Tongue (tissue), 3 donors: ENCODE measurements at places on chromosomes 5 and 9.

DNA sequence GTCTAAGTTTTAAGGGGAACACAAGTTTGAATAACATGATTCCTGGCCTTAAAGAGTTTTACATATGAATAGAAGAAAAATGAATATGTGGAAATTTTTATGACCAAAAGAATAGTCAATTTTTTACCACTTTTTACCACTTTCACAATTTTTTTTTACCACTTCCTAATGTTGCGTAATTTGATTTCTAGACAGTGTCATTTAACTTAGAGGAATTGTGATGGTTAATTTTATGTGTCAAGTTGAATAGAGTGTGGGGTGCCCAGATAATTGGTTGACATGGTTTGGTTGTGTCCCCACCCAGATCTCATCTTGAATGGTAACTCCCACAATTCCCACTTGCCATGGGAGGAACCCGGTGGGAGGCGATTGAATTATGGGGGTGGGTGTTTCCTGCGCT, 416.6 kb downstream of the KIF4B start:
- DNase-seq = no peak

DNA sequence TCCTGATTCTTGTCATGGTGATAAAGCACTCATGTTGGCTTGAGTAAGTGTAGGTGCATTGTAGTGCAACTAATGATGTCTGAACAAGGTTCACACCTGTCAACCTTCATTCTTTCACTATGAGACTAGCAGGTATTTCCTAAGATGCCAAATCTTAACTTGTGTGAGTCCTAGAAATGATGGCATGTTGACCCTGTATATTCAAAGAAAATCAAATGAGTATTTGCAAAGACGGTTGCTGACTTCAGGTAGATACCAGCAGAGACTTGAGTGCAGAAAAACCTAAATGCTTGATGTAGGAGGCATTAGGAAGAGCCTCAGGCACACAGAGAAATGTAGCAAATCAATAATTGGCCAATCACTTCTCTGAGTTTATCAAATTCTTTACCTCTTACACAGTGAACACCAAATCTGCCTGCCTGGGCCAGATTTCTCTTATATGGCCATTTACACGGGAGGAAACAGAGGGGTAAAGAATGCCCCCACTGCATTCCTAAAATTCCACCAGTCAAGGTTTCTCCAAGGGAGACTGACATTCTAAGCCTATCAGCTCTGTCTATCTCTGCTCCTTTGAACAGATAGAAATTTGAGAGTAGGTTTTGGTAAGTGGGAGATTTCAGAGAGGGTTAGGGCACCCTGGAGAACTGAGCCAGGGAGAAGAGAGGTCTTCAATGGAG, 488.6 kb upstream of the WWC1 start:
- no peak for DNase-seq

DNA sequence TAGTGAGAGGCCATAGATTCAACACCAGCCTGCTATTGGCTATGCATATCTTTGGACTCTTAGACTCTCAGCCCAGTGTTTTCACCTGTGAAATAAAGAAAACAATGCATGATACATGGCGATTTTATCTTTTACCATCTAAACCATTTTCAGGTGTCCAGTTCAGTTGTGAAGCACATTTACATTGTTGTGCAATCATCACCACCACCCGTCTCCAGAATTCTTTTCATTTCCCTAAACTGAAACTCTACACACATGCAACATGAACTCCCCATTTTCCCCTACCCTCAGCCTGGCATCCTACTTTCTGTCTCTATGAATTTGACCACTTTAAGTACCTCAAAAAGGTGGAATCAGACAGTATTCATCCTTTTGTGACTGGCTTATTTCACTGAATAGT, 420.6 kb downstream of the MED10 start:
- DNase-seq = no peak

GRCh38 chr9:104028827-104029226, 65.3 kb upstream of the SMC2 start:
- no peak for DNase-seq

- DNase-seq = no peak
Observed at GRCh38 chr9:22413884-22414283, 32.7 kb upstream of the DMRTA1 start.

DNA sequence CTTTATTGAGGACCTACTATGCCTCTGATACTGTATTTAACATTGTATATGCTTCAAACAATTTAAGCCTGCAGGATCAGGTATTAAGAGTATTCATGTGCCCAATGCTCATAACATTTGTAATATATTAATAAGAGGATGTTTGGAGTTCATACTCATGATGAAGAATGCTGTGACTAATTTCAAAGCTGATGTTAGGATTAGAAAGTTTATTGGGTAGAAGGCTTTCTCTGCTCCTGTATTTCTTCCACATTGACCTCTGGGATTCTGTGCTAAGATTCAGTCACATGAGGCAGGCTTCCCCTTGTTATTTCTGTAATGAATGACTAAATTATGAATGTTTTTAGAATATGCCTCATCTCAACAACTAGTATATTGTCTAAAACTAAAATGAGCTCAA, 456.4 kb downstream of the NFIB start:
- DNase-seq = no peak

- no peak for DNase-seq
Observed at GRCh38 chr9:96343515-96344360, 39.8 kb downstream of the SLC35D2 start.

DNA sequence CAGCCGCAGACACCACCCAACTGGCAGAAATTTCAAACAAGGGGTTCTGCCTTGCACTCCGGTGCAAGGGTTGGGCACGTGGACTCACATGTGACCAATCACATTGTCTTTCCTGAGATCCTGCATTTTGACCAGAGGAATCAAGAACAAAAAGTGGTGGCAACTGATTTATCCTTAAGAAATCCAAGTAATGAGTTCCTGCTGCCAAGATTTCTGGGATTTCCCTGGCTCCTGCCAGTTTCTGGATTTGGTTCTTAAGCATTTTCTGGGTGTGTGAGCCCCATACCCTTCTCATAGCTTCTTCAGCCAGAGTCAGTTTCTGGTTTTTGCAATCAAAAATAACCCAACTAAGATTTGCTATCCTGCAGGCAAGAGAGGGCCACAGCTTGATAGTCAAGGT, 17.4 kb upstream of the KCNIP1 start:
- no peak for DNase-seq

GRCh38 chr5:1429496-1429895, 15.7 kb downstream of the SLC6A3 start:
- DNase-seq = no peak

GRCh38 chr9:126151686-126152134, 174.9 kb upstream of the MVB12B start:
- no peak for DNase-seq

- peak; percentile 78 for DNase-seq
Observed at GRCh38 chr9:36748322-36748899, 175.7 kb downstream of the MELK start.

DNA sequence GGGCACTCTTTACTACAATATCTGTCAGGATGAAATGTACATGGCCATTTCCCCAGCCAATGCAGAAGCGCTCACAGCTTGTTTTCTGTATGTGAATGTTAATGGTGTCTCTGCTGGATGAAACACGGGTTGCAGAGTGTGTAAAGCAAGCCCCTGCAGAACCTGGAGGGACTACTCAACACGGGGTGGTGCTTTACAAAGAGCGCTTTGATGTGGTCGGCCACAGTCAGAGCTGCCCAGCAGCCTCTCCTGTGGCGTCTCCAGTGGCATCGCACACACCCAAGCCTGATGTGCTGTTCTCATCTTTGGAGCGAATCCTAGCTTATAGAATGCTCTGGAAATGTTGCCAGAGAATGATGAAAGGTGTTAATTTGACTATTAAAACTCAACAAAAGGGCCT, 162.7 kb upstream of the NFIL3 start:
- no peak for DNase-seq

DNA sequence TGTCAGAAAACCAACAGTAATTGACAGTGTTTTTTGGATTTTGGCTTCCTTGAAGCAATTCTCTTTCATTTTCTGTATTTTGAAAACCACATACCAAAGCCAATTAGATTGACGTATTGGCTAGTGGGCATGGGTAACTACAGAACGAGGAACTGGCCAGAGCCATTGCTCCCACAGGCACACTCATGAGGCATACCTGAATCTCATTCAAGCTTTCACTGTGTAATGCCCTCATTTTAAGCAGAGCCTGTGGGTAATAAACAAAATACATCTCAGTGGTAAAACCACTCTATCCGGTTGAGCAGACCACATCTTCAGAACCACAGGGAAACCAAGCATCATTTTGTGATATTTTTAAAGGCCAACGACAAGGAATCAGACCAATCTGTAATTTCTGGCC, 394.1 kb downstream of the ZNF608 start:
- no peak for DNase-seq

DNA sequence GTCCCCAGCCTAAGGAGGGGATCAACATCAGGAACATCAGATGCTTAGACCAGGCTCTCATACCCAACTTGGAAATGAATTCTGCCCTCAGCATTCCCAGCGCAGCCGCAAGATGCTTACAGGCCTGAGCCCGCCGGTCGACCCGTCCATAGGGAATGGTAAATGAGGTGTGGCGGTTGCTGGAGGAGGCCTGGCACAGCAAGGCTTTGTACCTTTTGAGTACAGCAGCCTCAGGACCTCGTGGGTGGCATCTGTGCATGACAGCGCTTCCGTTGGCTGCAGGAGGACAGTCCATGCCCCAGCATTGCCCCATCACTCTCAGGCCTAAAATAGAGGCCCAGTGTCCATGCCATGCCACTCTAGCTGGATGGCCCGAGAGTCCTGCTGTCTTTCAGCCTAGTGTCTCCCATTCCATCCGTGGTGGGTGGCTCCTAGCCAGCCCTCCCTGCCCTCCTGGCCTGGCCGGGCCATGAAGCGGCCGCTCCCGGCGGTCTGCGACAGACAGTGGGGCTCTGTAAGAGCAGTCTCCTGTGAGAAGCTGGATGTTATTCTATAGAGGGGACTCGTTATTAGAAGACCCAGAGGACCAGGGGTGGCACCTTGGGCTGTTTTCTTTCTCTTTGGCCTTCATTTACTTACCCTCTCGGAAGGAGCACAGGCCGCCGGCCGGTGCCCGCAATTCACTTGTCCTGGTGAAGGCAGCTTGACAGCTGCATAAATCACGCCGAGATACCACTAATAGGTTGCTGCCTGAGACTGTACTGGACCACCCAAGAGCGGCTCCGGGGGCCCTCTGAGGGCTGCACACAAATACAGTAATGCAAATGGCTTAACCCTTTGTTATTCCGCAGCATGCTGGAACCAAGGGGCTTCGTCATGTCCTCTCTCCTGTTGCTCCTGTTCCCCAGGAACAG, 223.5 kb upstream of the TUT7 start:
- DNase-seq = peak; percentile 79

- no peak for DNase-seq
Observed at GRCh38 chr5:151970885-151971284, 46.2 kb upstream of the GLRA1 start.

DNA sequence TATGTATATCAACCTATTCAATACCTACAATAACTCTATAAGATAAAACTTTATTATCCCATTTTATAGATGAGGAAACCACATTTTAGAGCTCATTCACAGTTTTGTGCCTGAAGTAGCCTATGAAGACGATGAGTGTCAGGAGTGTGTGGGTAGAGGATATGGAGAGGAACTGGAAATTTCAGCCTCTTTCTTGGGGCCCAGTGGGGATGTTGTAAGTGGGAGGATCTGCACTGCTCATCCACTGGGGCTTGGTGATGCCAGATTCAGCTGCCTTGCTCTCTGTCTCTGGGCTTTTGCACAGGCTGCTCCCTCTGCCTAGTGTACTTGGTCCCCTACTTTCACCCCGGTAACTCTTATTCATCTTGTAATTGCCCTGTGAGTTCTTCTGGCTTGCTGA, 194.7 kb downstream of the SREK1 start:
- DNase-seq = no peak

GRCh38 chr5:129114539-129115193, 20.1 kb downstream of the ISOC1 start:
- DNase-seq = no peak

GRCh38 chr9:22332202-22332601, 114.4 kb upstream of the DMRTA1 start:
- DNase-seq = no peak

DNA sequence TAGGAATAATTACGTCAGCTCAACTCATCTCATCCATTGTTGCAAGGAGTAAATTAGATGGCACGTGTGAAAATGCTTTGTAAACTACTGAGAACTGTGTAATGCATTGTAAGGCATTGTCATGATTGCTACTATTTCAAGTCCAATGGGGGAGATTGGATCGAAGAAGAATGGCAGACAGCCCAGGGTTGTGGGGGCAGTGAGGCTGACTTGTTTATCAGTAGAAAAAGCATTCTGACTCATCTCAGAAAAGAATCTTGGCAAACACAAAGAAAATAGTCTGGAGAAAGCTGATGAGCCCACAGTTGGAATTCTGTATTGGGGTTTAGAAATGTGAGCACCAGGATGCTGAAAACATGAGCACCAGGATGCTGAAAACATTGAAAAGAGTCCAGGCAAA, 28.0 kb upstream of the DAP start:
- no peak for DNase-seq

DNA sequence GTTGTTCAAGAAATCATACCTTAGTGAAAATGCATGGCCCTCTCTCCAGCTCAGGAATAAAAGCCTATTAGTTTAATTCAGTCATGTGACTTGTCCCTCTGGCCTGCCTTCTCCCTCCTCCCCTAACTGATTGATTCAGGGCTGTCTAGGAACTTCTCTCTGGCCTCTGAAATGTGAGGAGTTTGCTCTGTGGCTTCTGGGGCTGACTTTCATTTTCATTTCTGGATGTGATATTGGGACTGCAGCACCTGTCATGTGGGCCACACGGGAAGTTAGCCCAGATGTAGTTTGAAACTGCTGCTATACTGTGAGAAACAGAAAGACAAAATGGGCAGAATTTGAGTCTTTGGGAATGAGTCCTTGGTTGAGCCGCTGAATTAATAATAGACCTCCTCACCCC, 44.8 kb downstream of the PARP8 start:
- DNase-seq = peak; percentile 35

GRCh38 chr9:37840560-37841194, 40.1 kb downstream of the DCAF10 start:
- no peak for DNase-seq

DNA sequence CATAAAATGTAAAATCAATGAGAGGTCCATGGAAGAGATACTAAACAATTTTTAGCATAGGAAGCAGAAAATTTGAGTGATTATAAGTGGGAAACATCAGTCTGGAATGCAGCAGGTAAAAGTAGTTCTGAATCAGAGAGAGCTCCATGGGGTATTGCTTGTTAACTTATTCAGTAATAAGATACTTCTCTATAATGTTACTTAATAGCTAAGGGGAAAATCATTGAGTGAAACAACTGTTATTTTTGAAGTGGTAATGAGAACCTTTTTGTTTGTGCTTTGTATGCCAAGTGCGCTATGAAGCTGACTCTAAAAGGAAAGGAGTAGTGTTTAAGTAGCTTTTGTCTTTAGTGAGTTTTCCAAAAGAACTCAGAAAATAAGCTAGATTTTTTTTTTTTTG, 95.2 kb downstream of the ERBIN start:
- no peak for DNase-seq
